ENCODE measurements at places on chromosomes 11 and 22. TPM values are rescaled to one million over a fixed set of nuclear protein-coding genes. Genes with fewer than 3 reads are reported as not detected.

HTR3B gene
- not detected for total RNA-seq

C11orf91 gene
- total RNA-seq, result not detected

CRYAB gene
- total RNA-seq, result not detected

CREB3L1 gene
- not detected for total RNA-seq

ARHGAP42 gene
- total RNA-seq, result 0.92 TPM

UPK3A gene
- not detected for total RNA-seq

GRCh38 chr11:95647355-95647754, 142.2 kb downstream of the FAM76B start:
- H3K27me3 ChIP-seq, result peaks cover 4% of the 10 kb centered on the region
- no peak for DNase-seq
- peaks cover 2% of the 10 kb centered on the region for H3K36me3 ChIP-seq
- peaks cover 5% of the 10 kb centered on the region for H3K4me1 ChIP-seq

GRCh38 chr11:36162006-36162882, 127.0 kb downstream of the COMMD9 start:
- no peak overlapping the region for H3K4me3 ChIP-seq
- no peak overlapping the region for H3K27ac ChIP-seq
- H3K27me3 ChIP-seq, result no peaks in the 10 kb centered on the region
- DNase-seq, result no peak
- H3K36me3 ChIP-seq, result no peaks in the 10 kb centered on the region
- no peaks in the 10 kb centered on the region for H3K4me1 ChIP-seq

DNA sequence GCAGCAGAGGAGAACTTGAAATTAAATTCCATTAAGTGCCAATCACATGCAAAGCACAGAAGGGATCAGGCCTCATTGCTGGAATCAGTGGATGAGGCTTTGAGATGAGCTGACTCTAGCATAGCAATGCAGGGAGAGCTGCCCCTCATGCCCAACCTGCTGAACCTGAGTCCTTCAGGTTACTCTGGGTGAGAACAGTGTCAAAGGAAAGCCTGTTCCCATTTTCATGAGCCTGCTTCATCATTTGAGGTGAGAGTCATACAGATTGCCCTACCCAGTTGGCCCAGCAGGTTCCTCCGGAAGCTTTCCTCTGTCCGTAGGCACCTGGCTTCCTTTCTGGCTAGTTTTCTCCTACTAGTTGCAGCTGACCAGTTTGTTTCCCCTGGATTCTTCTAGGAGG, 25.9 kb upstream of the ZBTB16 start:
- no peak for DNase-seq
- peaks cover 16% of the 10 kb centered on the region for H3K27me3 ChIP-seq
- H3K36me3 ChIP-seq, result no peaks in the 10 kb centered on the region

DNA sequence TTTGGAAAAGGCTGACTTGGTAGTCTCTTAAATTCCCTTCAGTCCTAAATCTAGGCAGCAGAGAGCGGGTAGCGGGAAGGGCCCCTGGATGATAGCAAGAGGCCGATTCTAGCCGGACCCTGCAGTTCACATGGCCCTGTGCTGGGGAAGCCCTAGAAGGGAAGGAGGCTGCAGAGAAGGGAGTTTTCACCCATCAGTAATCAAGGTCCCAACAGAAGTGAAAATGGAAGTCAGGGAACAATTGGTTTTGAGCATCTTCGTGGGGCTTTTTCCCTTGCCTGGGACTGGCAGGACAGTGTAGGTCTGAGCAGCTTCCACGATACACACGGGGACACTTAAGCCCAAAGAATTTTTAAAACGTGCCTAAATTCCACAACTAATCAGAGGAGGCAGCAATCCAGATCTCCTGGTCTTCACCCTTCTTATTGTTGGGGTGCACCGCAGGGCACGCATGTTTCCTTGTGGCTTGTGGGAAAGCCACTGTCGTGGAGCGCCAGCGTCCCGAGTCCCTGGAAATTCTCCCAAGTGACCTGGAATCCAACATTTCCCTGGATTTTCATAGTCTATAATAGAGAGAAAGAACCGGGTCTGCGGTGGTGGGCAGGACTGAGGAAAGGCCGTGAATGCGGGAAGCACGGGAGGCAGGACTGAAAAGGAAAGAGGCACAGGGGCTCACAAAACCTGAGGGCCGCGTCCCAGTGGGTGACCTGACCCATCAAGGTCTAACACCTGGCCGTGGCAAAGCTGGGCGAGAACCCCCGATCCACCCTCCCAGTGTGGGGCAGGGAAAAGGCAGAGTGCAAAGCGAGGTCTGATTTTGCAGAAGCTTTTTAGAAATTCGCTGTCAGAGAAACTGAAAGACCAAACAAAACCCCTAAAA, 846 bp upstream of the OAF start:
- H3K36me3 ChIP-seq, result no peaks in the 10 kb centered on the region
- peaks cover 37% of the 10 kb centered on the region for H3K27me3 ChIP-seq
- peaks cover 21% of the 10 kb centered on the region for H3K4me1 ChIP-seq
- H3K27ac ChIP-seq, result peak overlapping the region; percentile 65
- H3K4me3 ChIP-seq, result peak overlapping the region; percentile 75

- no peak for DNase-seq
- no peak overlapping the region for H3K27ac ChIP-seq
- H3K4me3 ChIP-seq, result no peak overlapping the region
- no peaks in the 10 kb centered on the region for H3K36me3 ChIP-seq
- no peaks in the 10 kb centered on the region for H3K27me3 ChIP-seq
Measured at GRCh38 chr11:133219543-133219942, 312.8 kb downstream of the OPCML start.

GRCh38 chr11:112303616-112304015, 43.0 kb upstream of the PLET1 start:
- H3K36me3 ChIP-seq, result no peaks in the 10 kb centered on the region
- no peak overlapping the region for H3K27ac ChIP-seq
- peaks cover 29% of the 10 kb centered on the region for H3K4me1 ChIP-seq
- no peak overlapping the region for H3K4me3 ChIP-seq
- H3K27me3 ChIP-seq, result no peaks in the 10 kb centered on the region
- no peak for DNase-seq

- H3K4me1 ChIP-seq, result no peaks in the 10 kb centered on the region
- DNase-seq, result no peak
- H3K4me3 ChIP-seq, result no peak overlapping the region
- no peak overlapping the region for H3K27ac ChIP-seq
Measured at GRCh38 chr11:69388661-69389060, 92.8 kb upstream of the LINC01488 start.

GRCh38 chr11:100730266-100730665, 43.2 kb downstream of the ARHGAP42 start:
- H3K27me3 ChIP-seq, result no peaks in the 10 kb centered on the region
- DNase-seq, result no peak
- no peaks in the 10 kb centered on the region for H3K36me3 ChIP-seq

DNA sequence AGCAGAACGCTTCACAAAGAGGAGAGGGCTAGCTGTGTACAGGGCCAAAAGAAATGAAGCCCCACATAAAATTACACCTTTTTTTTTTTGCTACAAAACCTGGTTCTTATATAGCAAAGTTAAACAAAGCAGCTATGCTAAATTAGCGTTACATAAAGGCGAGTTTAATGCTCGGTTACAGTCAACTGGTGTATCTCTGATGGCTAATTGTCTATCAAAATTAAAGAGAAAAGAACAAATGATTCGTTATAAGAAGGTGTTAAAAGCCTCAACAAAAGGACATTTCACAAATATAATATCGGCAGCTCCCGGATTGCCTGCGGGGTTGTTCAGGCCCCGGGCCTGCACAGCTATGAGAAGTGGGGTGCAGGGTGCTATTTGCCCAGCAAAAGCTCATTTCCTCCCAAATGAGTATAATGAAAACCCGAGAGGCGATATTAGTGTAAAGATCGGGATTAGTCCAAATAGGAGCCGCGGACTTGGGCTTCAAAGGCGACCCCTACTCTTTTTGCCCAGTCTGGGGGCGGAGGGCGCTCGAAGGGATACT, 13.3 kb upstream of the PAX6 start:
- H3K4me1 ChIP-seq, result peaks cover 7% of the 10 kb centered on the region
- H3K36me3 ChIP-seq, result peaks cover 6% of the 10 kb centered on the region
- H3K27ac ChIP-seq, result peak overlapping the region; percentile 39
- H3K27me3 ChIP-seq, result peaks cover 79% of the 10 kb centered on the region
- DNase-seq, result no peak

DNA sequence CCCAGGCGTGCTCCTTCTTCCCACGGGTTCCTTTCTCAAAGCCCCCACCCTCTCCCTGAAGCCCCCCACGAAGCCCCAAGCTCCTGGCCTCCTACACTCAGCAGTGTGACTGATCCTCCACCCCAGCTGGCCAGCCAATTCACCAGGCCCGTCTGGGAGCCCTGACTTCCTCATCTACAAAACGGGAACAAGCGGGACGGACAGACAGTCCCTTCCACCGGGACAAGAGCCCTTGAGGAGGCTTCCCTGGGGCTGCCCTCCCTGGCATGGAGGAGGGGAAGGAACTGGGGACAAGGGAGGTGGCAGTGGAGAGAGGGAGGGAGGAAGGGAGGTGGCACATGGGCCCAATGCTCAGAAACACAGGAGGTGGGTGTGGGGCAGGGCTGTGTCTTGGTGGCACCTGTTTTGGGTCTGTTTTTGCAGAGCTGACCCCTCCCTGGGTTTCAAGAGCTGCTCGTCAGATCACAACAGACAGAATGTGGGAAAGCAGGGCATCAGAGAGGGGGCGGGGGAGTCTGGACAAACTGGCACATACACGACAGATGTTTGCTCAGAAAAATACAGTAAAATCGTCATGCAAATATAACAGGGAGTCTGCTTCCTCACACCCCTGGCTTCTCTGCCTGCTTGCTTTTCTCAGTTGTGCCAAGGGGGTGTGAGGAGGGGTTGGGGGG, 56.8 kb downstream of the ELFN2 start:
- no peak for DNase-seq
- no peak overlapping the region for H3K27ac ChIP-seq
- H3K27me3 ChIP-seq, result no peaks in the 10 kb centered on the region
- no peaks in the 10 kb centered on the region for H3K36me3 ChIP-seq
- no peak overlapping the region for H3K4me3 ChIP-seq
- H3K4me1 ChIP-seq, result no peaks in the 10 kb centered on the region

DNA sequence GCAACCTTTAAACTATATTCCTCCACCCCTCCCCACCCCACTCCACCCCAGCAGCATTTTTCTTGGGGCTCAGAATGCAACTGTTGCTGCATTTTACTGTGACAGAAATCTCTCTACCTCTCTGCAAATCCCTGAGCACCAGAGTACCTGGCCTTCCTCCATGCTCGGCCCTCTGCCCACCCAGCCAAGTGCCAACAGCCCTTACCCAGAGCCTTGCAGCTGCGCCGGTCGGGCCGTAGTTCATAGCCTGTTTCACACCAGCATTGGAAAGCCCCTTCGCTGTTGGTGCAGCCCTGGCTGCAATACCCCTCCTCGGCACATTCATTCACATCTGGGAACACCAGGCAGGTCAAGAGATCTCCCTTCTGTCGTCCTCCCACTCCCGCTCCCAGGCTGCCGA, 23.4 kb downstream of the LRP4 start:
- H3K27me3 ChIP-seq, result no peaks in the 10 kb centered on the region
- H3K27ac ChIP-seq, result no peak overlapping the region
- H3K4me3 ChIP-seq, result no peak overlapping the region
- H3K36me3 ChIP-seq, result no peaks in the 10 kb centered on the region
- H3K4me1 ChIP-seq, result peaks cover under 1% of the 10 kb centered on the region

DNA sequence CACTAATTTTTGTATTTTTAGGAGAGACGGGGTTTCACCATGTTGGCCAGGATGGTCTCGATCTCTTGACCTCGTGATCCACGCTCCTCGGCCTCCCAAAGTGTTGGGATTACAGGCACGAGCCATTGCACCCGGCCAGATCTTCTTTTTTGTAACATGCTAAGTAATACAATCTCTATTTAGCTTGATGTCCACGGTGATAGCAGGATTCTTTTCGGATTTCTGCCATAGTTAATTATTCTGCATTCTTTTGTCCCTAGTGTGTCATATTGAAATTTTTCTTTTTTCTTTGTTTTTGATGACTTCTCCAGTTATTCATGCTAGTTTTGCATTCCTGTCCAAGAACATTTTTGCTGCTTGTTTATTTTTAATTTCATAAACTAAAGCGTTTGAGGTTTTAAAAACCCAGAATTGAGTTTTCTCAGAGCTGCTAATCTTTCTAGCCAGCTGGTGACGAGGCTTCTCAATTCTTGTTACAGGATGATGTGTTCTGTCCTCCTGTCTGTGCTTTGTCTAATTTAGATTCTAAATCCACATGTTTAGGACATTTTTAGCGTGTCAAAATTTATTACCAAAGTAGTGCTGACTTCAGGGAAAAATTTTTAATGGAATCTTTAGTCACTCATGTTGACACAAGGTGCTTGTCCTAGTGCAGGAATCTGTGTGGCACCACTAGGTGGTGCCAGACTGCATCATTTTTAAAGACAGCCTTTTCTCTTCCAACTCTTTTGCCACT, 21.8 kb downstream of the NF2 start:
- DNase-seq, result peak; percentile 55
- H3K36me3 ChIP-seq, result peaks cover 5% of the 10 kb centered on the region
- H3K27me3 ChIP-seq, result no peaks in the 10 kb centered on the region
- peak overlapping the region; percentile 14 for H3K27ac ChIP-seq

GRCh38 chr11:43397251-43397650, 38.5 kb downstream of the TTC17 start:
- no peak for DNase-seq
- H3K4me3 ChIP-seq, result no peak overlapping the region
- H3K36me3 ChIP-seq, result peaks cover 75% of the 10 kb centered on the region
- peaks cover 30% of the 10 kb centered on the region for H3K4me1 ChIP-seq
- H3K27ac ChIP-seq, result no peak overlapping the region
